ENCODE measurements at places on chromosomes 2 and 18.

DNA sequence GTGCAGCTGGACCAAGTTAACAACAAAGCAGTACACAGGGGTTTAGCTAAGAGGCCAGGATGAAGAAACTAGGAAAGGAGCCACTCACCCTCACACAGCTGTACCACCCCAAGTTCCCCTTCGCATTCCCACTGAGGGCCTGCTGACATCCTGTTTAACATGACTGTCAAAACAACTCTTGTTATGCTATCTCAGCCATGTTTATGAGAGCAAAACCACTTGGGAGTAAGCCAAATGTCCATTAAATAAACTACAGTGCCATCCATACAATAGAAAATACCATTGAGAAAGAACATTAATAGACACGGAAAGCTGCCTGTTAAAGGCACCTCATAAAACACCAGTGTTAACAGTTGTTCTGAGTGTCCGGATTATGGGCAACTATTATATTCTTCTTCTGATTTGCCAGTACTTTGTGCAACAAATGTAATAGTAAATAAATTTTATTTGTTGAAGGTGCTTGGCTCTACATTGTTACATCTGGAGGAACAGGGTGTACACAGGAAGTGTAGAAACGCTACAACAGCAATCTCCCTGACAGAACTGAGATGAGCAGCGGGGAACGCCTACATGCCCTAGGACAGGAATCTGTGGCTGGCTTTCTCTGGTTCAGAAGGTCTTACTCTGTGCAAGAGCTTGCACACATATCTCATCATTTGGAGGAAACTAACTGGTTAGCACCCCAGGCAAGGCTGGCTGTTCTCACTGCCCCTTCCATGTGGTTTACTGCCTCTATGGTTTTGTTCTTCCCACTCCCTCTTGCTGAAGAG, 85.6 kb downstream of the EHD3 start:
- peak; percentile 13 for DNase-seq

GRCh38 chr2:211162911-211163310, 606.5 kb downstream of the CPS1 start:
- no peak for DNase-seq

GRCh38 chr2:230843132-230843531, 21.6 kb upstream of the ITM2C start:
- no peak for DNase-seq

- peak; percentile 68 for DNase-seq
These were observed 7.0 kb downstream of the SPEG start for GRCh38 chr2:219441451-219442255.

DNA sequence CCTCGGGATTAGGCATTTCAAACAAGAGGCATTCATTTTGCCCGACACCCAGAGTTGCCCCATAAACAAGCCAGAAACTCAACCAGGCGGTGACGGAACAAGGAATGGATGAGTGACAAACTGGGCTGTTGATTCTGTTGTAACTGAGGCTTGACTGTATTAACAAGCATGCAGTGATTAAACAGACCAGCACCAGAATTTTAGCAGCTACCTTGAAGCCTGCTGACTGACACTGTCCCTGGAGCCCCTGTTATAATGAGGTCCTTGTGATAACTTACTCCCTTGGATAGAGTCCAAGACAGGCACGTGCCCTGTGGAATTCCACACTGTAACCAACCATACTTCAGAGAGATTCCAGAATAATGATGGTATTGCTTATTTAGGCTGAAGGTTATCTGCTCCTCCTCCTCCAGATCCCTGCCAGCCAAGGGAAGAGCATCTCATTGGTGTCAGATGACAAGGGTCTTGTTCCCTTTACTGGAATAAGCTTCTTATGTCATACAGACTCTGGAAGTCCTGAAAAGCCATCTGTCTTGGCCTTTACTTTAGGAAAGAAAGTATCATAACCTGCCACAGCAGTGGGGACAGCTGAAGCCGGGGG, 97.1 kb upstream of the RMDN2 start:
- DNase-seq: peak; percentile 99

DNA sequence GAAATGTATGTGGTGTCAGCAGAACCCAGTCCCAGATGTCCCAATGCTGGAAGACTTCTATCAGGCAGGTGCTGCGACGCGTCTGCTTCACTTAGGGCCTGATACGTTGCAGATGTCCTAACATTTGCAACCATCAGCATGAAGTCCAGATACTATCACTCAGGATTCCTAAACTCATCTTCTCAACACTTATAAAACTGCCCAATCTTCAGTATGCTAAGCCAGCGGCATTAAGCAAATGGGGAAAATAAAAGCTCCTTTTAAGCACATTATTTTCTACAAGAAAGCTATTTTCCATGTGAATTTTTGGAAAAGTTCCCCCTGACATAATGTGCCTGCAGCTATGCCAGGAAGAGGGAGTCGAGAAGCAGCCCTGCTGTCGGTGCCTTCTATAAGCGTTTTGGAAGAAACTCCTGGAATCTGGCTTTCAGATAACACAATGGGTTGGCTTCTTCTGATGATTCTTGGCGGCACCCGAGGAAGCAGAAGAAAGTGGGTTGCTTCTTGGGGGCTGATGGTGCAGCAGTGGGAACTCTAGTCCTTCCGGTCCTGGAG, 60.7 kb upstream of the ITGA6 start:
- DNase-seq: no peak

DNA sequence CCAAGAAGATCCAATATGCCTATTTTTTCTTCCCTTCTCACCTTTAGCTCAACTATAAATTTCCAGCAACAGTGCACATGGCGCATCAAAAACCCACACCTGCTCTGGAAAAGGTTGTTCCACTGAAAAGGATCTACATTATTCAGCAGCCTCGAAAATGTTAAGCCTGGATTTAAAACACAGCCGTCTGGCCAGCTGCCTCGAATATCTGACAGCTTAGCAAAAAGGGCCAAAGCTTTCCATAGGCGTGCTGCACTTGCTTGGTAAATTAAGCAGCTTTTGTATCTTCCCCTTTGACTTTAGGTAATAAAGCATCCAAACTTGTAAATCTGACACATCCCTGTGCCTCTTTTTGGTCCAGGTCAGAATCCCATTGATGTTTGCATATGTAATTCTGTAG, 20.5 kb downstream of the DAPL1 start:
- no peak for DNase-seq

DNA sequence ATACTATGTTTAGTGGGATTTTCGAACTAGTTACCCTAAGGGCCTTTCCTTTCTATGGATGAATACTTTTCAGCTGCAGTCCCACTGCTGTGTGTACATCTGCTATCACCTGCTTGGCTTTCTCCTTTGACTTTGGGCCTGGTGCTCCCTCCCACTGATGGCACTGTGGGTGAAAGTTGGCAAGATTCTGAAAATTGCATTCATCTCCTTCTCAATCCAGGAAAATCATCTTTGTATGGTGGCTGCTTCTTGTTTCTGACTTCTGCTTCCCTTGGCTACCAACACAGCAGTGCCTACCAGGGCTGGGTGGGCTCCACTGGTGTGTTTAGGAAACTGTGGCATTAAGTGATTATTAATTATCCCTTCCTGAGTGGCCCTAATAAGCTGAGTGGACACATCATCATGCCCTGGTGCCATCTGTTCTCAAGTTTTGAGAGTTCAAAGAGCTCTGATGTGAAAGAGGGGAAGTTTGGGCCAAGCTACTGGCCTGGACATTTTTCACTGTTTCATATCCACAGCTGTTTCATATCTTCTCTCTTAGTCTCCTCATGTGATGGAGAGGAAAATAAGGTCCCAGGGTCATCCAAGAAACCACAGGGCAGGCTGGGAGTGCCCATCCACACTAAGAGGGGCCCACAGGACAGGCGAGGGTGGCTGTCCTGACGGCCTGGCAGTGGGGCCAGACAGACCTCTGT, 16.7 kb downstream of the HK2 start:
- no peak for DNase-seq

DNA sequence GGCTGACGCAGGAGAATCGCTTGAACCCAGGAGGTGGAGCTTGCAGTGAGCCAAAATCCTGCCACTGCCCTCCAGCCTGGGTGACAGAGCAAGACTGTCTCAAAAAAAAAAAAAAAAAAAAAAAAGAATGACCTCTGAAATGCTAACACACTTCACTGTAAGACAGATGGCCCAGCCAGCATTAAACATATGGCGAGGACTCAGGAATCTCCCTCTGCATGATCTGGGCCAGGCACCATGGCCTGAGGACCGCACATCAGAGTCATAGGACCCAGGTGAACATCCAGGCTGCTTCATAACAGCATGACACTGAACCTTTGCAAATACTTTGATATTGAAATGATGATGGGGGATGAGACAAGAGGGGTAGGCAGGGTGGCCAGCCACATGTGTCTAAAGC, 56.1 kb upstream of the DNMT3A start:
- DNase-seq: no peak

DNA sequence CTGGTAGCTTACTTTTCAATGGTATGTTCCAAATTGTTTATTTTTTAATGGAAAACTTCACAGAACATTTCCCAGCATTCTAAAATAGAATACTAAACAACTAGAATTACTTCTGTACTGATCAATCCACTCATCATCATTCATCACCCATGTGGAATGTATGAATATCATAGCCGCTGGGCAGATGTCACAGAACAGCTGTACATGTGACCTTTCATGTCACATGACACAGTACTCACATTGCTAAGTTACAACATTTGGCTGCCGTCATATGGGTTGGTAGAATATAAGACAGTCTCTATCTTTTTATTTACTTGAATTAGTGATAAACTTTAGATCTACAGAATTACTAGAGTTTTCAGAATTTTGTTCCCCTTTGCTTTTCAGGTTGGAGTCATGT, 387.6 kb downstream of the ZEB2 start:
- peak; percentile 16 for DNase-seq

DNA sequence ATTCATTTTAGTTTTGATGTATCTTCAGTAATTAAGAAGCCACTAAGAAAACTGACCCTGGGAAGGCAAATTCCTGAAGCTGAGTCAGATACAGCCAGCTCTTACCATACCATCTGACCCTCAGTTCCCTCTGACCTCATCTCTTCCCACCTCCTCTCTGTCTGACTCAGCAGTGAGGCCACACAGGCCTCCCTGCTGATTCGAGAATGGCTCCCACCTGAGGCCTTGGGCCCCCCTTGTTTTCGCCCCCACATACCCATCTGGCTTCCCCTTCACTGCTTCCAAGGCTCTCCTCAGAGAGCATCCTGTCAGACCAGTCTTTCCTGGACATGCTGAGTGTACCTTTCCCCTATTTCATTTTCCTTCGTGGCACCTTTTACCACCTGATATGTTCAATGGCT, 71.0 kb upstream of the CYP1B1 start:
- DNase-seq: peak; percentile 50

DNA sequence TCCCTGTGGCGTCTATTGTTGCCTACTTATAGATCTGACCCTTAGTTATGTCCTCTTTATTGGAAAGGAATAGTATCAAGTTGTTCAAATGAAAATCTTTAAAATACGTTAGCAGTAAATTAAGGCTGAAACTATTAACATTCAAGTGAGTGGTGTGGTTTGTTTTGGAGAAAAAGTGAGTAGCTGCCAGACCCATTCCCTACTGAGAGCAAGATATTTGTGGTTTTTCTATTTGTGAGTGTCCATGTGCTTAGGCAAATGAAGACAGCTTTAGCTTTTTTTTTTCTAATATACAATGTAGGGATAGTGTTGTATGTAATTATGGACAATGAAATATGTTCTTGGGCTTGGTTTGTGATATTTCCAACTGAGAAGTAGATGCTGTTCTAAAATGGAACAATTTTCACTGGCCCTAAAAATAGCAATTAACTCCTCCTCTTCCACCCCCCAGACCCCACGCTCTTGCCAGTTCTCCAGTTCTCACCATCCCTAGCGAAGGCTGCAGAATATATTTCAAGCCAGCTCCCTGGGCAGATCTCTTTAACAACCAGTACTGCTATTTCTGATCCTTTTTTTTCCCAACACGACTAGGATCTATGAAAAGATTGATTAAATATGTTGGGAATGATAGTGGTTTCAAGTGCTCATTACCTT, 83.1 kb downstream of the CCDC85A start:
- DNase-seq: no peak

DNA sequence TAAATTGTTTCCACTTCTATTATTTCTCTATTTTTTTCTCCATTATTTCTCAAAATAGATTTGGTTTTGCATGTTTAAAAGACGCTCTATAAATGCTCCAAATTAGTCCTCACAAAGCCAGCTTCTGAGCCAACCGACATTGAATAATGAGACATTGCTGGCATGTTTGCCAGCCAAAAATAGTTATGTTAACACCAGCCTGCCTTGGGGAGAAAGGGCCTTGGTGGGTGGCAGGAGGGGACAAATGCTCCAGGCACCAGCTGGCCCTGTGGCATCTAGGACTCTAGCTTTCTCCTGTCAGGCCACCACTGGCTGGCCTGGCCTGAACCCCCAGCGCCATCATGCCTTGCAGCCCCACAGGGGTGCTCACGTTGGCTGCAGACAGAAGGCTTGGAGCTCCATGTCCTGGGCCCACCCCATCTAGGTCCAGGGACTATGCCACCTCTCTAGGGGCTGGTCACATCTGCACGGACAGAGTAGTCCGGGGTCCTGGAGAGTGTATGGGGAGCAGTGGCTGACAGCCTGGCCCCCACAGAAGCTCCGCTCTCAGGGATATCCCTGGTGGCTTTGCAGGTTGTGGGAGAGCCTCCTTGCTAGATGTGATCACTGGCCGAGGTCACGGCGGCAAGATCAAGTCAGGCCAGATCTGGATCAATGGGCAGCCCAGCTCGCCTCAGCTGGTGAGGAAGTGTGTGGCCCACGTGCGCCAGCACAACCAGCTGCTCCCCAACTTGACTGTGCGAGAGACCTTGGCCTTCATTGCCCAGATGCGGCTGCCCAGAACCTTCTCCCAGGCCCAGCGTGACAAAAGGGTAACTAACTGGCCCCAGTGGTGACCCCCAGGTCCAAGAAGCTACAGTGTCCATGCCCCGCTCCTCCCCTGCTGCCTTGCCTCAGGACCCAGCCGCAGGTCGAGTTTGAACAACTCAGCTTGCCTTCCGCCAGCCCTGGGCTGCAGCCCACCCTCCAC, 12.5 kb downstream of the ABCG8 start:
- DNase-seq: no peak

DNA sequence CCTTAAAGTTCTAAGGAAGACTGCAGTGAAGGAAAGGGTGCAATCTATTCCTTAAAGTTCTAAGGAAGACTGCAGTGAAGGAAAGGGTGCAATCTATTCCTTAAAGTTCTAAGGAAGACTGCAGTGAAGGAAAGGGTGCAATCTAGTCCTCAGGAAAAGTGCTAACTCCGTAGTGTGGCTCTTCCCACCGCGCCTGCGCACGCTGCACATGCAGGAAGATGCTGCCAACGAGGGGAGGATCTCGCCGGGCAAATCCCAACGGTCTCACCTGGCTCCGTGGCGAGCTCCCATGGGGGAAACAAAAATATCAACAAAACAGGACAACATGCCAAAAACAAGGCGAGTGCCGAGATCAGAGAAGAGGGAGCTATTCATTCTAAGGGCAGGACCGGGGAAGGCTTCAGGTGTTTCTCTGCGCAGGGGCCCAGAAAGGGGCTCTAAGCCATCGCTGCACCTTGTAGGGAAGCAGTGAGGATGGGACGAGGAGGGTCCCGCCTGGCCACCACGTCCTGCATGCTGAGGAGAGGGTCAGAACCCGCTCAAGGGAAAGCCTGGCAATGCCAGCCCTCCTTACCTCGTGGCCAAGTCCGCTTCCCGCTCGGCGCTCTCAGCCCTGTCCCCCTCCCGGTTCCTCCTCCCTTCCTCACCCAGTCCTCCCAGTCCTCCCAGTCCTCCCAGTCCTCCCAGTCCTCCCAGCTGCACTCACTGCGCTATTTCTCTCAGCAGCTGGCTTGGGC, 24.5 kb downstream of the TIMM21 start:
- no peak for DNase-seq

- DNase-seq: peak; percentile 19
These were observed at the start of gene LRRTM4 for GRCh38 chr2:77521931-77522470. LRRTM4 (minus strand) TSS chr2:77522376.

GRCh38 chr18:13585379-13586153, 140.8 kb downstream of the FAM210A start:
- no peak for DNase-seq

GRCh38 chr2:180322781-180323180, 315.7 kb upstream of the CWC22 start:
- DNase-seq: no peak

Measured in SJCRH30 (cell line).